ENCODE measurements at places on chromosomes 3 and 15.

DNA sequence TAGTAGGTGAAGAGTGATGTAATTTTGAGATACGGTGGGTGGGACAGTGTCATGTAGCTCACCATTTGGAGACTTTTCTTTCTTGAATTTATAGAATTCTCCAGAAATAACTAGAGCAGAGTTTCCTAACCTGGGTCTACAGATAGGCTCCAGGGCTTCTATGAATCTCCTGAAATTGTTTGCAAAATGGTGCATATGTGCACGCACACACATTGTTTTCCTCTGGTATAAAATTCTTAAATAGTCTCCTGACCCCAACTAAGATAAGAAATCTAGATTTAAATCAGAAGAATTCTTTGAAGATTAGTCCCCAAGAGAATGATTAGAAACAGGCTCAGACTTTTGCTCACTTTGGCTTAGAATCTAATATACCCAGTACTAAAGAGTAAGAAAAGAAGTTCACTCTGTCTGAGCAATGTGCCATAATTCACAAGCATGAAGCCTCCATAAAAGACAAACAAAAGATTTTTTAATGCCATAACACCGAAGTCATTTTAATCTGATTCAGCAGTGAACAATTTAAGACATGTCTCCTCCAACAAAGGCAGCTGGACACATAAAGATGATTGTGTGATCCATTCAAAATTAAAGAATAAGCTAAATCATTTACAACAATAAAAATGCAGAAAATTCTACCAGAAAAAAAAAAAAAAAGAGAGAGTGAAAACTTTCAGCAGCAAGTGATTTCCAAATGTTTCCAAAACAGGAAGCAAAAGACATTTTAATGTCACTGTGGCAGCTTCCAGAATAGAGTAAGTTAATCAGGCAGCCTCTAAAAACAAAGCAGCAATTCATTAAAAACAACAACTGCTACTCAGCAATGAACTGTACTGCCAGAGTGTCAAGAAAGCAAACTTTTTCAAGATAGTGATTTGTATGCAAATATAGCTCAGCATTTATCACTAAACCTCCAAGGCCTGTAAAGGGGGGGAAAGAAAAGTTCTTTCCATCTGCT lies 975.5 kb upstream of the CFAP20DC start:
- DNase-seq: peak; percentile 85

GRCh38 chr3:149527531-149528339 lies 53.2 kb downstream of the TM4SF4 start:
- no peak for DNase-seq

GRCh38 chr3:38533285-38533976 lies 37.3 kb downstream of the EXOG start:
- no peak for DNase-seq

GRCh38 chr15:91561371-91562100 lies 292.0 kb upstream of the SLCO3A1 start:
- DNase-seq: peak; percentile 93

DNA sequence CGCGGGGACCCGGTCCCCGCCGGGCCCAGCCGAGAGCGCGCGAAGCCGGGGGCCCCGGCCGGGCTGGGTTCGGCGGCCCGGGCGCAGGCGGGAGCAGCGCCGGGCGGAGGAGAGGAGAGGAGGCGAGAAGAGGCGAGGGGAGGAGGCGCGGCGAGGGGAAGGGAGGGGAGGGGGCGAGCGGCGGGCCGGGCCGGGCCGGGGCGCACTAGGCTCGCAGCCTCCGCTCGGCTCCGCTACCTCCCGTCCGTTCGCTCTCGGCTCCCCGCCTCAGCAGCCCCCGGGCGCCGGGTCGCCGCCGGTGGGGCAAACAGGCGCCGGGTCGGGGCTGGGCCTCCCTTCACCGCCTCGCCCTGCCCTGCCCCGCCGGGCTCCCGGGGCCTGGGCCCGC lies 351 bp downstream of the INSYN1 start:
- peak; percentile 3 for DNase-seq

DNA sequence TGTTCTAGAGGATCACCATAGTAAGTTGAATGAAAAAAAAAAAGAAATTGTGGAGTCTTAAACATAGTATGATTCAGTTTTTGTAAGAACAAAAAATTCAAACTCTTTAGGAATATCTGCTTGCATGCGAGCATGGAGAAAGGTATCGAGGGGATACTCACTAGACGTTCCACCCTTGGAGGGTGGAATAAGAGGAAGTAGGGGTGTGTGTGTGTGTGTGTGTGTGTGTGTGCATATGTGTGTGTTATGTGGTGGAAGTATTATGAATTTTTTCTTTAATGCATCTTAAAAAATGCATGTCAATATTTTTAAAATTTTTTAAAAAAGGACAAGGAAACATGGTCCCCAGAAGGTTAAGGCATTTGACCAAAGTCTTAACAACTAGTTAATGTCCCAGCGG lies 26.5 kb upstream of the SIAH2 start:
- no peak for DNase-seq
